ENCODE measurements at places on chromosomes 4 and X.

DNA sequence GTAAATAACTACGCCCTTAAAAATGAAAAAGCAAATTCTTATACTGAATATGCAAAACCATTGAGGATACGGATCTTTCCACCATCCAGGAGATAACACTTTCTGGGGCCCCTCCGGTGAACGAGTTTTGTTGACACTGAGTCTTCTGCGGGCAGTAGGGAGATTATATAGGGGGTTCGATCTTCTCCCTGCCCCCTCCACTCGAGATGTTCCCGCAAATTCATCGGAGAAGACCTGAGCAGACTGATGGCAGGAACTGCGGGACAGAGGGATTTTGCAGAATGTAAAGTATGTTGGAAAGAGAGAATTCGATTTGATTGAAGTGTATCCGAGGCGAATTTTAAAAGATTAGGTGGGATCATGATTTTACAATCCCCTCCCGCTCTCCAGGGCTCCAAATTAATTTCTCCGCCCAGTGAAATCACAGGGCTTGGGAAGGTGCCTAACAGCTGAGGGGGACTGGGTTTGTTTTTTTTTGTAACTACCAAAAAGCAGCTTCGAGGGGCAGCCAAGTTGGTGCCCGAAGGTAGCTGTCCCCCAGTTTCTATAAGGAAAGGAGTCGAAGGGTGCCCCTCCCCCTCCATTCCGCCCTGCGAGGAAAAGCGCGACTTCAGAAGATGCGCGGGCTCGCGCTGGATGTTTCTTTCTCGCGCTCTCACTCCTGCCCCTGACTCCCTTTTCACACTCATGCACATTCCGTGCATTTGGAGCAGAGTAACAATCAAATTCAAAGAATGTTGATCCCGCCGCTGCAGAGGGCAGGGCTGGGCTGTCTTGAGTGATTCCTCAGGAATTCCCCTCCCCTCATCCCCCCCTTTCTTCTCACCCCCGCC is 1.2 kb downstream of the TMEM255A start:
- no peak for DNase-seq

GRCh38 chrX:1106478-1107210 is 105.8 kb downstream of the CRLF2 start:
- DNase-seq: no peak

DNA sequence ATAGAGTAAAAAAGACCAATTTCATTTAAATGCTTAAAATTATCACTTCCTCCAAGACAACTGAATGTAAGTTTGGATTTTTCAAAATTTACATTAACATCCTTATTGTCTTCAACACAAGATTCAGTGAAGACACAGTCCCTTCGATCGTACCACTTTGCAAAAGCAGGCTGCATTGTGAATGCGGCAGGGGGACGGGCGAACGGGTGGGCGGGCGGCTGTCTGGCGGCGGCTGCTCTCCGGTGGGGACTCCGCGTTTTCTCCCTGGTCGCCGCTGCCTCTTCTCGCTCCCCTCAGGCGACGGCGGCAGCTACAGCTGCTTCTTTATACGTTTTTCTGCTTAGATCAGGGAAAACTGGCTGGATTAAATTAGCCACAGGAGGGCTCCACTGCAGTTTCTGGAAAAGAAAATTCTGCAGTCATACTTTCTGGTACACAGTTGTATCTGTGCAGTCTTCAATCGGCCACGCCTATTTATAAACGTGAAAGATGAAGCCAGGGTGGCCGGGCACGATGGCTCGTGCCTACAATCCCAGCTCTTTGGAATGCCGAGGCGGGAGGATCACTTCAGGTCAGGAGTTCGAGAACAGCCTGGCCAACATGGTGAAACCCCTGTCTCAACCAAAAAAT is 33.9 kb upstream of the HPF1 start:
- DNase-seq: peak; percentile 43

GRCh38 chr4:78336093-78336943 is 215.3 kb upstream of the ANXA3 start:
- DNase-seq: no peak

GRCh38 chr4:29113960-29114359 is 1606.2 kb upstream of the PCDH7 start:
- DNase-seq: no peak

GRCh38 chr4:113290666-113291065 is 241.2 kb downstream of the ANK2 start:
- DNase-seq: no peak

DNA sequence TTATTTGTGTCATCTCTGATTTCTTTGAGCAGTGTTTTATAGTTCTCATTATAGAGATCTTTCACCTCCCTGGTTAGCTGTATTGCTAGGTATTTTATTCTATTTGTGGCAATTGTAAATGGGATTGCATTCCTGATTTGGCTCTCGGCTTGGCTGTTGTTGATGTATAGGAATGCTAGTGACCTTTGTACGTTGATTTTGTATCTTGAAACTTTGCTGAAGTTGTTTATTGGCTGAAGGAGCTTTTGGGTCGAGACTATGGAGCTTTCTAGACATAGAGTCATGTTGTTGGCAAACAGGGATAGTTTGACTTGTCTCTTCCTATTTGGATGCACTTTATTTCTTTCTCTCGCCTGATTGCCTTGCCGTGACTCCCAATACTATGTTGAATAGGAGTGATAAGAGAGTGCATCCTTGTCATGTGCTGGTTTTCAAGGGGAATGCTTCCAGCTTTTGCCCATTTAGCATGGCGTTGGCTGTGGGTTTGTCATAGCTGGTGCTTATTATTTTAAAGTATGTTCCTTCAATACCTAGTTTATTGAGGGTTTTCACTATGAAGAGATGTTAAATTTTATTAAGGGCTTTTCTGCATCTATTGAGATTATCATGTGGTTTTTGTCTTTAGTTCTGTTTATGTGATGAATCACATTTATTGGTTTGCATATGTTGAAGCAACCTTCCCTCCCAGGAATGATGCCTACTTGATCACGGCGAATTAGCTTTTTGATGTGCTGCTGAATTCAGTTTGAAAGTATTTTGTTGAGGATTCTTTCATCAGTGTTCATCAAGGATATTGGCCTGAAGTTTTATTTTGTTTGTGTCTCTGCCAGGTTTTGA is 72.7 kb upstream of the BOD1L1 start:
- no peak for DNase-seq

- DNase-seq: no peak
Observed at GRCh38 chrX:124257924-124258702, 74.3 kb upstream of the TEX13D start.

DNA sequence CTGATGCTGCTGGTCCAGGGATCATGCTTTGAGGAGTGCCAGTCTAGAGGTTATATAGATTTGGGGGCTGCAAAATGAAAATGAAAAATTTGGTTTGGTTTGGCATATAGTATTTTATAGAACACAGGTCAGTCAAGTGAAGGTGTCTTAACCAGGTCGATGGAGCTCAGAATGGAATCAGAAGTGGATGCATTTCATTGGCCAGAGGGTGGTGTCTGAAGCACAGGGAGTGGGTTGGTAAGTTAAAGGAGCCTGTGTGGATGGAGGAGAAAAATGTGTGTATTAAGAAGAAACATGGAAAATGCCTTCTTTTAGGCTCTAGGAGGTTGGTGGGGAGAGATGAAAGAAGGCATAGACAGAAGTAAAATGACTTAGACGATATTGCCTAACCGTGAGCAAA is 8.6 kb downstream of the GALNT7 start:
- no peak for DNase-seq

GRCh38 chr4:88619971-88620370 is 27.7 kb downstream of the HERC3 start:
- DNase-seq: no peak

DNA sequence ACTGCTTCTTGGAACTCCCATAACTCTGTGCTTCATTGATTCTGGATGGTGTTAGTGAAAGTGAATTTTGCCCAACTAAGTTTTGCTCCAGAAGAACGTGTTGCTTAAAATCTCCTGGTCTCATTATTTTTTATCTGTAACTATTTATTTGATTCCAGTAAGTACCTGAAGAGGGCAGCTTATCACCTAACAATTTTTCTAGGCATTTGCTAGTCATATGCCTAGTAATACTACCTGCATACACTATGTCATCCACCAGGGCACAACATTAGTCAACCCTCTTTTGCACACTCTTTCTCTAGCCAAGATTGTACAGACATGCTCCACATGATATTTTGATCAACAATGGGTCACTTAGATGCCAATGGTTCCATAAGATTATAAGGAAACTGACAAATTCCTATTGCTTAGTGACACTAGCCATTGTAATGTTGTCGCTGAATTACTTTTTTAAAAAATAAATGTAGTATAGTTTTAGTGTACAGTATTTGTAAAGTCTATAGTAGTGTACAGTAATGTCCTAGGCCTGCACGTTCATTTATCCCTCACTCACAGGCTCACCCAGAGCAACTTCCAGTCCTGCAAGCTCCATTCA is 499.9 kb upstream of the AADAT start:
- no peak for DNase-seq

DNA sequence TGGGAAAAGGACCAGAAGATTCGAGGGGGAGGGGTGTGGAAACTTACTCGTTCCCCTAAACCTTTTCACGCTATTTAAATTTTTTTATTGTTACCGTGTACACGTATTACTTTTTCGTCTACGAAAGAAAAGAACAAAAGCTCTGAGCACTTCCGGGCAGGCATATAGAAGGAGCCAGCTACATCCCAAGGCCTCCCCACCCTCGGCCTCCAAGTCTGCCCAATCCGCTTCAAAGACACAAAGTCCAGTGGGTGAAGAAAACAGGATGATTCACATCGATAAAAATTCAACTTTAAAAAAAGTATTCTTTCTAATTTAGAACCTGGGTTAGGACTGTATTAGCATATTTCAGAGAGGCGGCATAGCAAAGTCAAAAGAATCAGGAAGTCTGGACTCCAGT is 23.1 kb downstream of the SEL1L3 start:
- DNase-seq: no peak

GRCh38 chr4:146059151-146059550 is 116.4 kb upstream of the LSM6 start:
- DNase-seq: no peak

DNA sequence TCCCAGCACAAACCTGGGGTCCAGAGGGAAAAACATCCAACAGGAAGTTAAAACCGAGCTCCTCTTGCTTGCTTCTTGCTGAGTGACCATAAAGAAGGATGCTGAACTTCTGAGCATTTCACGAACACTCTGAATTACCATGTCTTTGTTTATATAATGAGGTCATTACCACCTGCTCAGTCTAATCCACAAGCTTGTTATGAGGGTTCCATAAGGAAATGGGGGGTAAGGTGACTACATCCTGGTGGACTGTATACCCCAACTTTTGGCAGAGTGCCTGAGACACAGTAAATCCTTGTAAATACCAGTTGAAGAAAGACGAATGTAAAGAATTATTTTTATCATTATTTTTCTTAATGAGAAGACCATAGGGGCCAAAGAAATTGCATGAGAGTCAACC is 16.8 kb downstream of the CCDC149 start:
- DNase-seq: no peak

DNA sequence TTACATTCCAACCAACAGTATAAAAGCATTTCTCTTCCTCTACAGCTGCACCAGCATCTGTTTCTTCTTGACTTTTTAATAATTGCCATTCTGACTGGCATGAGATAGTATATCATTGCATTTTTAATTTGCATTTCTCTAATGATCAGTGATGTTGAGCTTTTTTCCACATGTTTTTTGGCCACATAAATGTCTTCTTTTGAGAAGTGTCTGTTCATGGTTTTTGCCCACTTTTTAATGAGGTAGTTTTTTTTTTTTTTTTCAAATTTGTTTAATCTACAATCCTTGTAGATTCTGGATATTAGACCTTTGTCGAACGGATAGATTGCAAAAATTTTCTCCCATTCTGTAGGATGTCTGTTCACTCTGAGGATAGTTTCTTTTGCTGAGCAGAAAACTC is 39.5 kb upstream of the TBC1D19 start:
- DNase-seq: no peak

DNA sequence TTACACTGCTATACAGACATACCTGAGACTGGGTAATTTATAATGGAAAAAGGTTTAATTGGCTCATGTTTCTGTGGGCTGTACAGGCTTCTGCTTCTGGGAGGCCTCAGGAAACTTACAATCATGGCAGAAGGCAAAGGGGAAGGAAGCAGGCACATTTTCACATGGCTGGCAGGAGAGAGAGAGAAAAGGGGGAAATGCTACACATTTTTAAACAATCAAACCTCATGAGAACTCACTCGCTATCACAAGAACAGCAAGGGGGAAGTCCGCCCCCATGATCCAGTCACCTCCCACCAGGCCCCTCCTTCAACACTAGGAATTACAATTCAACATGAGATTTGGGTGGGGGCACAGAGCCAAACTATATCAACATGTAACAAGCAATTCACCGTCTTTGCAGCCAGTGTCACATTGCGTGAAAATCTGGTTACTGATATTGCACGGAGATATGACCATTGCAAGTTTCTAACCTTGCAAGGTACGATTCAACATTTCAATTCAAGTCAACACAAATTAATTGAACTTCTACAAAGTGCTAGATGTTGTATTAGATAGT is 61.7 kb upstream of the RELL1 start:
- DNase-seq: no peak
